Stimulated activated CD4-positive, alpha-beta T cell treated with anti-CD3 and anti-CD28 coated beads, Interleukin-15, amount 100 ng/mL, for 48 hours (primary cell): ENCODE measurements at places on chromosomes 16 and 17.

- DNase-seq, result no peak
These were observed 7.4 kb upstream of the SPAG9 start for GRCh38 chr17:51128076-51128475.

- DNase-seq, result no peak
These were observed 1.3 kb downstream of the SAT2 start for GRCh38 chr17:7626307-7626706.

- DNase-seq, result no peak
These were observed 435.6 kb upstream of the DYNLRB2 start for GRCh38 chr16:80105160-80105559.

GRCh38 chr17:37405955-37406634 lies 541 bp downstream of the ACACA start:
- DNase-seq, result no peak

DNA sequence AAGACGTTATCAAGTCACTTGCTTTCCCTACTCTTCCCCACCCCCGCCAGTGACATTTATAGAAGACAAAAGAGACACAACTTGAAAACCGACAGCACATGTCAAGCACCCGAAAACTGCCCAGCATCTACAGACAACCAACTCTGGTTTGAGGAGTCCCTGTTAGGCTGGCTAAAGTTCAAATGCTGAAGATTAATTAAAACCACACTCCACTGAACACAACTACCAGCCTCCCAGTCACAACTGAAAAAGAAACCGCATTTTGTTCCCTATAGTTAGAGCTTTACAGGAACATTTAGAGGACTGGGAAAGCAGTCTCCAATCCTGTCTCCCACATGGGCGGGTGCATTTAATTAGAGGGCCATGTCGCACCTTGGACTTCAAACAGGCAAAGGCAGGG lies 73.0 kb upstream of the COX10 start:
- DNase-seq, result no peak

- no peak for DNase-seq
These were observed 15.7 kb upstream of the PNPO start for GRCh38 chr17:47925678-47925988.

DNA sequence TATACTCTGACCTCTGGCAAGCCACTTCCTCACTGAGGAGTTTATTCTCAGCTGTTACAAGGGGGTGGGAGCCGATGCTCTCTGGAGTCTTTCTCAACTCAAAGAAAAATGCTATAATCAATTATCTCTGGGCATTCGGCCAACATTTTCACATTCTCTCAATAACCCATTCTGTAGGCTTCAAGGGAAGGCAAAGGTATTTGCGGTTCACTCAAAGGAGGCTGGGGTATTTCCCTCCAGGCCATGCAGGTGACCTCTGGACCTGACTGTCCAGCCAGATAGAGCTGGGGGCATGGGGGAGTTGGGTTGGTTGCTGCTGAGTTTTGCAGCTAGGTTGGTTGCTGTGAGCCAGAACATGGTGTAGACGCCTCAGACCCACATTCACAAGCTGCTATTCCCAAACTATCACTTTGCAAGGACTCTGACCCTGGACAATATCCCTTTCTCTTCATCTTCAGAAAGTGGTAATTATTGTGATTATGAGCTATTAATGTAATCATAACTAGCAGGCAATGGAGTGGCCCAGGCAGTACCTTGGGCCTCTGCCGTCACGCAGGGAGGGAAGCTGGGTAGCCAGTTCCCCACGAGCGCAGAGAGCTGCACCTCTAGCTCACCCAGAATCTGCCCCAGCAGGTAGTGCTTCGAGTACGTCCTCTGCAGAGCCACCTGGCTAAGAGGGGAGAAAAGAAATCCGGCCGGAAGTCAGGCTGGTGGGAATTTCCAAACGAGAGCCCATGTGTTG lies 42.1 kb downstream of the AIPL1 start:
- DNase-seq, result no peak

- no peak for DNase-seq
These were observed 232.1 kb downstream of the PHKB start for GRCh38 chr16:47693226-47693625.

DNA sequence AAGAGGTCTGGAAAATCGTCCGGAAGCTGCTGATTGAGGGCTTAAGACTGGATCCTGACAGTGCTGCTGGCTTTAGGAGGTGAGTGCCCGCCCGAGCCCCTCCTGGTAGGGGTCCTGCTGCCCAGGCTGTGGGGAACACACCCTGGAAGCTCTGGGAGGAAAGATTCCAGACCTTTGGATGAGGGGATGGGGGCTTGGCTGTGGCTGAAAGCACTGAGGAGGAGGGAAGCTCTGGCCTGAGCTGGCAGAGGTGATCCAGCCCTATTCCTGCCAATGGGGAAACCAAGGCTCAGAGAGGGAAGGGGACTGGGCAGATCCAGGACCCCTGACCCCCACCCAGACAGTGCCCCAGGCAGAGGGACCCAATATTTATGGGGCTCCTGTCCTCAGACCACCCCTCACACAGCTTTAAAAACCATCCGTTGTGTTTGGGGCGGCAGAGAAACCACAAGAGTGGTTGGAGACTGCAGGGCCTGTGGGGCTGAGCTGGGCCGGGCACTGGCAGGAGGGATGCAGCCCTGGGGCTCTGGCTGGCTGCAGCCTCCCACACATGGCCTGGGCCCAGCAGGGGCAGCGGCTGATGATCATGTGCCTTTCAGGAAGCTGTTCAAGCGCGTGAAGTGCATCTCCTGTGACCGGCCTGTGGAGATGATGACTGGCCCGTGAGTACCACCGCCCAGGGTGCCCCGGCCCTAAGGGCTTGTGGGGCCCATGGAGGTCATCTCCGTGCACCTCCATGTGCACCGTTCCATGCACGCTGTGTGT lies 22.8 kb downstream of the UBALD1 start:
- DNase-seq, result no peak

GRCh38 chr17:50458270-50458669 lies 10.4 kb downstream of the CHAD start:
- DNase-seq, result no peak

DNA sequence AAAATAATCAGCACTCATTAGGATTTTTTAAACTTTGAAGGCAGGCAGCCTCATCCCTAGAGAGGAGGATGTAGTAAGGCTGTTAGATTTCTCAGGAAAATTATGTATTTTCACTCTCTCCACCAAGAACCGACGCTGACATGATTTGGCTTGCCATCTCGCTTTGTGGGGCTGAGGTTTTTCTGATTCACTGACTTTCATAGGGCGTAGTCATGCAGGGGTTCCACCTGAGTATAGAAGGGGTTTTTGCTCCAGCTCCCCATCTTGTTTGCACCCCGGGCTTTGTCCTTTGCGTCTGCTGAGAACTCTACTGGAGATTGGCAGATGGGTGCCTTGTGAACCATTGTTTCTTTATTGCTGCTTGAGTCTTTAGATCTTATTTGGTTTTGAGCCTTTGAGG lies 20.2 kb downstream of the TOM1L1 start:
- no peak for DNase-seq

- no peak for DNase-seq
These were observed 10.1 kb downstream of the AMZ2 start for GRCh38 chr17:68257934-68258333.

- no peak for DNase-seq
These were observed 5.1 kb downstream of the ARMC5 start for GRCh38 chr16:31464348-31464769.

DNA sequence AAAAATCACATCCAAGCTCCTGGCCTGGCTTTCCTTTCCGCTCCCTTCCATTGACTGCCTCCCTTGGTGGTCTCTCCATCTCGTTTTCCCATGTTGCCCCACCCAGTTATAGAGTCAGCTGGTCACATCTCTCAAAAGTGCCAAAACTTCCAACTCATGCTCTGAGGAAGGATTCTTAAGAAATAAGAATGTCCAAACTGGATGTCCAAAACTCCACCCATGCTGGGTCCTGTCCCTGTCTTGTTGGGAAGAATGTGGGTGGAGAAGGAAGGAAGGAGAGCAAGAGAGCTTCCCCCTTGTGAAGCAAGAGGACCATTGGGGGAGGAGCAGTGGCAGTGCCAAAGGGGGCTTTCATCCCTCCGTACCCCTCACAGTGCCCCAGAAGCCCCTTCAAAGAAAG lies 44.6 kb upstream of the MAP3K14 start:
- DNase-seq, result no peak

DNA sequence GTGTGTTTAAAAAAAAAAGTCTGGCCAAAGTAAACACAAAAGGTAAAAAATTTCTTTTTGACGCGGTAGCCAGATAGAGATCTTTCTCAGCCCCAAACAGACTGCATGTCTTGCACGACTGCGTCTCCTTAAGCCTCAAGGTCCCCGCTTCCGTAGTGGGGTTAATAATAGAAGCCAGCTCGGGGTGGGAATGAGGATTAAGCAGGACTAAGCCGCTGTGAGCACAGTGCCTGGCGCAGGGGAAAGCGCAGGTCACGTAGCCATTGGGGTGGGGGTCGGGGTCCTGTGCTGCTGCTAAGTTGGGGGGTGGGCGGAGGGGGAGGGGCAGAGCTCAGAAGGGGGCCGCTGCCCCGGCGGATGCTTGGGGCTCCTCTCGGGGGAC lies 521 bp downstream of the GGA2 start:
- DNase-seq, result no peak

GRCh38 chr16:50245417-50246298 lies 20.7 kb upstream of the ADCY7 start:
- no peak for DNase-seq

DNA sequence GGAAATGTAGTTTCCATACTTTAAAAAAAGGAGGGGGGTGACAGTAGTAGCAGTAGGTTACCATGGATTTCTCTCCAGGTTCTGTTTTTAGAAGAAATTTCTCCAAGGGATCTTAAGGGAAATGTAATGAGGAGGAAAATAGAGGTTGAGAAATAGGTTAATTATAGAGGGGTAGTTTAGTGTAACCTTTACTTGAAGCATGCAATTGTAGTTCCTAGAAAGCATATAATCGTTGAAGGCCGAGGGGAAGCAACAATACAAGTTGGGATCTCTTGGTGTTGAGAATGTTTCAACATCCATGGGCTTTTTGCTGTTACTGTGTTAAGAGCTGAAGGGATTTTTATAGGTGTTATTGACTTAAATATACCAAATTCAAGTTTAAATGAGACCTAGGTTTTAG lies 25.1 kb downstream of the TNRC6A start:
- DNase-seq, result no peak

GRCh38 chr16:29192329-29193247 lies 207.7 kb downstream of the LAT start:
- DNase-seq, result no peak

GRCh38 chr17:55959756-55960155 lies 193.5 kb upstream of the ANKFN1 start:
- no peak for DNase-seq

- no peak for DNase-seq
These were observed 182.2 kb downstream of the BANP start for GRCh38 chr16:88133507-88133843.

GRCh38 chr17:9020096-9020823 lies 1.1 kb upstream of the NTN1 start:
- no peak for DNase-seq

- DNase-seq, result no peak
These were observed 95.0 kb downstream of the RAB11FIP4 start for GRCh38 chr17:31486351-31487062.

GRCh38 chr17:82094931-82095776 lies 2.9 kb downstream of the FASN start:
- DNase-seq, result no peak

DNA sequence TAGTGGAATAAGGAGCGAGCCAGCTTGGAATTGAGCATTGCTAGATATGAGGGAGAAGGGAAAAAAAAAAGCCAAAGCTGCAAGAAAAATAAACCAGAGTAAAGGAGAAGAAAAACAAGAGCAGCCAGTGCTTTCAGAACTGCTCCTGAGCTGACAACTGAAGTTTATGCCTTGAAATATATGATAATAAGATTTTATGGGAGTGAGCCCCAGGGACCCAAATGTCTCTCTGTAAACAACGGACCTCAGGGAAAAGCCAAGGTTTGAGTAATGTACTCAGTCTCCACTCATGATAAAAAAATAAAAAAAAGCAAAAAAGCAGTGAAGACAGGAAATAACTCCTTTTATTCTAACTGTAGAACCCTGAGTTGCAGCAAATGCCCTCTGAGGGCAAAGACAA lies 132.6 kb downstream of the SNX11 start:
- DNase-seq, result no peak

DNA sequence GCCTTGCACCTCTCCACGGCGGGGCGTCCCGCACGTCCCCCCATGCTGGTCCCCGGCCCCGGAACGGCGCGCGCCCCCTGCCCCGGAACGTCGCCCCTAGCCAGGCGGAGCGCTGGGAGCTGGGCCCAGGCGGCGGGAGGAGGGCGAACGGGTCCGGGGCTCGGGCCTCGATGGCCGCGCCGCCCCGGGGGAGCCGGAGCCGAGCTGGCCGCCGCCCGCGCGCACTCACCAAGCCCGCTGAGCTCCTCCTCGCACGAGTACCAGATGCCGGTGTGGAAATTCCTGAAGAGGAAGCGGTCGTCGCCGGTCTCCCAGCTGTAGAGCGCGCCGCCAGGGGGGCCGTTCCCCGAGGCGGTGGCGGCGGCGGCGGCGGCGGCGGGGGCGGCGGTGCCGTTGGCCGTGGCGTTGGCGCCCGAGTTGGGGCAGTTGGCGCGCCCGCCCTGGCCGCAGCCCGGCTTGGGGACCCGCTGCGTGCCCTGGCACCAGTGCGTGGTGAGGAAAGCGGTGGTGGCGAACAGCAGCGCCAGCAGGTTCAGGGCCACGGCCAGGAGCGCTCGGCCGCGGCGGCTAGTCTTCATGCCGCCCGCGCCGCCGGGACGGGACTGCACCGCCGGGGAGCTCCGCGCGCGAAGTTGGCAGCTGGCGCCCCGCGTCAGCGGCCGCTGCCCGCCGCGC lies 530 bp downstream of the GSG1L start:
- DNase-seq, result no peak

DNA sequence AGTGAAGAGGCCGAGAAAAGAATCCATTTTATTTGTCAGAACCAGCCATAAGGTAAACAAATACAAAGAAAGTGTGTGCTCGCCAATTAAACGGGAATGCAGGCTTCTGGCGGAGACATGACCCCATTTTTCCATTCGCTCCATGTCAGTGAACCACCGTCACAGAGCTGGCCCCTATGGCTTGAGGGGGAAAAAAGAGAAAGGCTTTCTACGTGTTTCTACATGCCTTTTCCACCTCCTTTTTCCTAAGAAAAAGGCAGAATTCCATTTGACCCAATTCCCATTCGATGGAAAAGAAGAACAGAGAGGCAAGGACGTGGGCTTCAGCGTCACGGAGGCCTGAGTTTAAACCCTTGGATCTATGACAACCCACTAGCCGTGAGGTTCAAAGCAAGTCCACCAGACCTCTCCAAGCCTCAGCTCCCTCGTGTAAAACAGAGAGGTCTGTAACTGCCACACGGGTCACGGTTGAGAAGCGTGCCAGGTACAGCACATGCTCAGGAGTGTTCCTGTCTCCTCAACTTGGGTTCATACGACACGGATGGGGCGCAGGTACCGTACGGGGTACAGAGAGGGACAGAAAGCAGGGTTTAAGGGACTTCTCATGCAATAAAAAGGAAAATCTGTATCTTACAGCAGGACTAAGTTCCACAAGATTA lies 91.9 kb downstream of the NXN start:
- DNase-seq, result no peak

- peak; percentile 10 for DNase-seq
These were observed at the start of gene MTSS2 for GRCh38 chr16:70685938-70686375. TSS of gene MTSS2 (minus strand) at chr16:70686053. CDS start at chr16:70685791, 262 bp downstream.
